Stimulated activated CD8-positive, alpha-beta memory T cell treated with anti-CD3 and anti-CD28 coated beads, Interleukin-15, amount 100 ng/mL, for 24 hours (primary cell): ENCODE measurements at places on chromosomes 4 and X.

DNA sequence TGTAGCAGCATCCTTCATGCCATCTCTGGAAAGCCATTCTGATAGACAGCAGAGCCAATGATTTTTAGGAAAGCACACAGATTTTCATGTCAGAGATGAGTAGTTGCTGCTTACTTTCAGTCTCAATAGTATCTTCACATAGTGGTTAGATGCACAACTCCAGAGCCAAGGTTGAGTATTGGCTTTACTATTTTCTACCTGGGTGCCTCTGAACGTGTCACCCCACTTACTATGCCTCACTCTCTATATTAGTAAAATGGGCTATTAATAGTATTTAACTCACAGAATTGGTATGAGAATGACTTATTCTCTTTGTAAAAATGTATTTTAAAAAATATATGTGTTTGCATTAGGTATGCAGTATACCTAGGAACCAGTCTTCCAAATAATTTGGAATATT lies 108.8 kb upstream of the STIM2 start:
- DNase-seq = no peak

DNA sequence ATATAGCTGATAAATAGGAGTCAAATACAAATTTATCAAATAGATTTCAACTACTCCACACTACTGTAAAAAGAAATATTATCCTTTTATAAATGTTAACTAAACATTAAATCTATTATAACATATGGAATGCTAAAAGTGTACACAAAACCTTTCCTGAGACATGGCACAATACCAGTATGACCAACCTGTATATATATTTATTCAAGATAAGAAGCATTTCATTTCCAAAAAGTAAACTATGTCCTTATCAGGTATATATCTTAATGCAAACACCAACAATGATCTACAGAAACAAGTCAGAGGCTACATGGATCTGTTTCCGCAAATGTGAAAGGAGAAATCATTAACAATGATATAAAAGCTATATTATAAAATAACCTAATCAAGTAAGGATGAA lies 37.8 kb downstream of the WNK3 start:
- no peak for DNase-seq

DNA sequence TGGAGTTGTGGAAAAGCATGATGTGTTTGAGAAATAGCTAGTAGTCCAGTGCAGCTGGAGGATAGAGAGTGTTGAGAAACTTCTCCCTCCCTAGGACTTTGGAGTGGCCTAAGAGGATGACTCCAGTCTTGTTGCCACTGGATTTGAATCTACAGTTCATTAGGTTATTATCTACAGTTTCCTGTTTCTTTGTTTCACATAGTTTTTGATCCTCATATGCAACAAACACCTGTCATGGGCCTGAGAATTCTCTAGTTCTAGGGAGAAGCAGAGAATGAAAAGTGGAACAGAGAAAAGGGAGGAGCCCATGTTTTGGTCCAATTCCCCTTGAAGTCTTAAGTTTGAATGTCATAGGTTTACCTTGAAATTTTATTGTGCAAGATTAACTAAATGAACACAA lies 73.6 kb upstream of the TBC1D9 start:
- DNase-seq = no peak

GRCh38 chrX:39650768-39651347 lies 446.9 kb downstream of the BCOR start:
- DNase-seq = no peak

DNA sequence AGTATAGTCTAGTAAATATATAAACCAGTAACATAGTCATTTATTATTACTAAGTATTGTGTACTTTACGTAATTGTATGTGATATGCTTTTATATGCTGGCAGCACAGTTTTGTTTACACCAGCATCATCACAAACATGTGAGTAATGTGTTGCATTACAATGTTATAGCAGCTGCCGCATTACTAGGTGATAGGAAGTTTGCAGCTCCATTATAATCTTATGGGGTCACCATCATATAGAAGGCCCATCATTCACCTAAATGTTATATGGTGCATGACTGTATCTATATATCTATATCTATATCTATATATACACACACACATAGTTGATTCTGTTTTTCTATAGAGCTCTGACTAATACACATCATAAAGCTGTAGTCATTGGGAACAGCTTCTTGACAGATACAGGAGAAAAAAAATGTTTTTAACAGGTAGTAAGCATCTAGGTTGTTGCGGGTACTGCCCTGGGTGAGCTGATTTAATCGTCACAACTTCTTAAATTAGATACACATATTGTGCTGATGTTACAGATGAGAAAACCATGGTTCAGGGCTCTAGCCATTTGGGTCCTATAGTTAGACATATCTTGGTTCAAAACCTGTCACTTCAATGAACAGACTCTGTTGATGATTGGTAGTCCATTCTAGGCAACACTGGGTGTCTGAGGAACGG lies 77.9 kb downstream of the CLNK start:
- DNase-seq = no peak

- no peak for DNase-seq
Measured at GRCh38 chr4:16597845-16598596, 300.4 kb downstream of the LDB2 start.

GRCh38 chr4:78570117-78570516 lies 18.5 kb downstream of the ANXA3 start:
- DNase-seq = no peak

GRCh38 chr4:7968262-7968896 lies 28.7 kb upstream of the AFAP1 start:
- no peak for DNase-seq

- DNase-seq = no peak
Measured at GRCh38 chr4:177367336-177367735, 57.7 kb downstream of the NEIL3 start.

DNA sequence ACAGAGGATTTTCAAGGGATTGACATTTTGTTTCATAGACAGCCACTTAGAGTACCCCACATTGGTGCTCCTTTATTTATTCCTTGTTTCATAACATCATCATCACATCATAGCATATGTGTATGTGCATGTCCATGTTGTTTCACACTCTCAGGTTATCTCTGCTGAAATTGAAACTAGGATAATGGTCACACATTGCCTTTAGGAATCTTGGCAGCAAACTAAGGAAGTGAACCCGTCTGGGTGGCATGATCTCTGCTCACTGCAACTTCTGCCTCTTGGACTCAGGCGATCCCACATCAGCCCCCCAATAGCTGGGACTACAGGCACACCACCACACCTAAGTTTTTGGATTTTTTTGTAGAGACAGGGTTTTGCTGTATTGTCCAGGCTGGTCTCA lies 234.2 kb upstream of the ANKRD50 start:
- no peak for DNase-seq

- no peak for DNase-seq
Measured at GRCh38 chr4:44447563-44448504, 775 bp downstream of the KCTD8 start.

GRCh38 chrX:23008431-23009099 lies 8.8 kb downstream of the DDX53 start:
- DNase-seq = no peak

DNA sequence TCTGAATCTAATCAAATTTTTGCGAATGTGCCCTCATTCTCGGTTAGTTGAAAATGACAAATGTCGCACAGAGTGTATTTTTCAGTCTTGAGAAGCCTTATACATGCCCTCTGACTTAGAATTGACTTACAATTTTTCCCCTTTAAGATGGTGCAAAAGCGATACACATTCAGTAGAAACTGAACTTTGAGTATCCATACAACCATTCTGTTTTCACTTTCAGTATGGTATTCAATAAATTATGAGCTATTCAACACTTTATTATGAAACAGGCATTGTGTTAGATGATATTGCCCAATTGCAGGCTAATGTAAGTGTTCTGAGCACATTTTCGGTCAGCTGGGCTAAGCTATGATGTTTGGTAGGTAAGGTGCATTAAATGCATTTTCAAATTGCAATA lies 43.4 kb downstream of the SLC9A7 start:
- DNase-seq = no peak

- no peak for DNase-seq
Measured at GRCh38 chr4:105149771-105150170, 3.1 kb downstream of the TET2 start.

DNA sequence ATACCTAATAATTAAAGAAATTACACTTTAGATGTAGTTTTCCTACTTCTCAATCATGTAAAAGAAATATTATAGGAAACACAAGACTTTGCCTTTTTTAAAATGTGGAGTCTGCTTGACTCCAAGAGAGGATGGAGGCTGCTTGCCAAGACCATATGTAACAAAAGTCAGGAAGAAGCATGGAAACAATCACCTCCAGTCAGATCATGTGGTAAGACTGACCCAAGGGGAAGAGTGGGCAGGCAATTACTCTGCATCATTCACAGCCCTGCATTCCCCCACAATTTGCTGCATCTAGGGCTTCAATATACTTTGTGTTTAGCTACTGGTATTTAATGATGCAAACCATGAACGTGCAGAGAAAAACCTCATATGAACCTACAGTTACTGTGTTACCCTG lies 78.0 kb upstream of the RXFP1 start:
- DNase-seq = no peak
